Activated CD4-positive, alpha-beta memory T cell treated with anti-CD3 and anti-CD28 coated beads, Interleukin-2, amount 10 ng/mL, durations not matched to agents 7 days and 5 days (primary cell): ENCODE measurements at places on chromosomes 6 and 20. TPM values are rescaled to one million over a fixed set of nuclear protein-coding genes. Genes with fewer than 3 reads are reported as not detected.

GRCh38 chr6:147711476-147711875 is 203.0 kb downstream of the SAMD5 start:
- no peak for DNase-seq

GRCh38 chr20:36461600-36462439 is 79.5 kb upstream of the MYL9 start:
- peak; percentile 46 for DNase-seq

DNA sequence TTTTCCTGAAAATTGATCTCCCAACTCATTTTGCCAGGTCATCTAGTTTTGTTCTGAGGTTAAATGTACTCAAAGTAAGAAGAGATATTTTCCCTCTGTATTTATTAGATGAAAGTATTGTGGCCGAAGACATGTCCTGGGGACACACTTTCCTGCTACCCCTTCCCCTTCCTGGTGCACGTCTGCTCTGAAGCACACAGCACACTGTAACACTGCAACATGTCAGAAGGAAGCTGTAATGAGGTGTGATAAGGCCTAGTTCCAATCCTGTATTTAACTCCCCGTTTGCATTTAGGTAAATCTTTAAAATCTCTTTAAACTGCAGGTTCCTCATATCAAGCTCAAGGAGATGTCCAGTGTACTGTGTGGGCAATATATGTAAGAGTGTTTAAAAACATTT is 99.4 kb downstream of the HDGFL1 start:
- no peak for DNase-seq

Gene SCUBE3
- total RNA-seq, result not detected

DNA sequence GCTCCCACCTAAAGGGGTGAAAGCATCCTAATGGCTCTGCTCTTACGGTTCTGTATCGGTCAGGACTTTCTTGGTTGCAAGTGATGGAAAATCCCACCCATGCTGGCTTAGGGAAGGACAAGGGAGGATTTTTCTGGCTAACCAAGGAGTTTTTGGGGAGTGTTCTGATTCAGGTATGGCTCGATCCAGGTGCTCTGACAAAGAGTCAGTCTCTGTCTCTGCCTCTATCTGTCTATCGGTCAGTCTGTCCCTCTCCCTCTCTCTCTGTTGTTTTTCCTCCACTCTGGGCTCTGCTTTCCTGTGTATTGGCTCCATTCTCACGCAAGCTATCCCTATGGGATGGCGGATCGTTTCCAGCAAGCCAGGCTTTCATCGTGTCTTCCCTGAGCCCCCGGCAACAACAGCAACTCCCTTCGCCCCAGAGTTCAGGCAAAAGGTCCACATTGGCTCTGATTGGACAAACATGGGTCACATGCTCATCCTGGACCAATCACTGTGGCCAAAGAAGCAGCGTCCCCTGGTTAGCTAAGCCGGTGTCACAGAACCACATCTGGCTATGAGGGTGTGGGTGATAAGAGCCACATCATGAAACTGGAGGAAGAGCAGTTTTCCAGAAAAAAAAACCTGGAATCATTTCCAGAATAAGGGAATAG is 160.3 kb downstream of the BMP7 start:
- no peak for DNase-seq

DNA sequence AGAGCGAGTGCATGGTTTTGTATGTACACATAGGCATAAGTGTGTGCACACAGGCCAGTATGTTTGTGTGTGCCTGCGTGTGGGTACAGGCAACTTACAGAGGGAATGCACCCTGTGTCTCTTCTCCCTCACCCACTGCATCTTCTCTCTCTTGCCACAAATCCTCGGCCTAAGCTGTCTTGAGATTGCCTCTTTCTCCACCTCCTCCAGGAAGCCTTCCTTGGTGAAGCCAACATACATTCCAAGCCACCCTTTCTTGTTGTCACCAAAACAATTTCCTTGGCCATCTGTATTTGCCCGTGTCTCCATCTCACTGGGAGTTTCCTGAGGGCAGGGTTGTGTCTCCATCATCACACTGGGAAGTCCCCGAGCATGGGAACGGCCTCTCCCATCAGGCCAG is 29.8 kb upstream of the MLN start:
- no peak for DNase-seq

DNA sequence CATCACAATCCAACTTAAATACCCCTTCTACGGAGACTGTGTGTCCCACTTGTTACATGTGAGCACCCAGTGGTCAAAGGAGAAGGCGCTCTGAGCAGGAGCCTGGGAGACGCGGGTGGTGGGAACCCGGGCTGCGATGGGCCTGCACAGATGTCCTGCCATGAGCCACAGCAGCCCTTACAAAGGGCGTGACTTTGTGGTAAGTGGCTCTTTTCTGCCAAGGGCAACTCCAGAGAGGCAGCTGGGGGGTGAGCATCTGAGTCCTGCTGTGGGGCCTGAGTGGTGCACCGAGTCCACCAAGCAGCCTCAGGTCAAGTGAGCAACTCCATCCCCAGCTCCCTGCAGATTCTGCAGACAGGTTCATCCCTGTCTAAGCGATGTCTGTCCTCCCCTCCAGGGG is 33.6 kb upstream of the CST7 start:
- no peak for DNase-seq

Gene COL20A1
- not detected for total RNA-seq

Gene SAMD5
- total RNA-seq, result not detected

Gene C6orf15
- not detected for total RNA-seq

Gene ADGRF4
- total RNA-seq, result not detected

GRCh38 chr6:130259557-130259956 is 36.8 kb upstream of the SAMD3 start:
- DNase-seq, result no peak

Gene SGK2
- total RNA-seq, result 0.53 TPM

GRCh38 chr20:34095825-34096224 is 16.2 kb downstream of the EIF2S2 start:
- no peak for DNase-seq
